Activated CD4-positive, alpha-beta T cell treated with anti-CD3 and anti-CD28 coated beads, Interleukin-2, amount 50 U/mL, for 24 hours (primary cell): ENCODE measurements at places on chromosomes 16 and 17.

DNA sequence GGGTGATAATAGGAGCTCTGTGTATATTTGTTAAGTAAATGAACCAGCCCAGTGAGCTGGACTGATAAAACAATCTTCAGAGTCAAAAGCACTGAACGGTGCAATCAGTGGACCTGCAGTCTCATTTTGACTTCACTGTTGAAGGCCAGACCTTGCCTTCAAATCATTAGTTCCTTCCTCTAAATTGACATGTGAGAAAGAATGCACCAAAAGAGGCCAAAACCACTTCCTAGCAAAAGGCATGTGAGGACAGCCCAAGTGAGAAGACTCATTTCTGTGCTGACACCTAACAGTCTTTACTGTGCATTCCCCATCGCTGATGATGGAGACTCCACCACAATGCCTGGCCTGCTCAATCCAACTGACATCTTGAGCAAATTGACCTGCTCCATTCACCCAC, 10.6 kb downstream of the GTF3C1 start:
- no peak for DNase-seq

DNA sequence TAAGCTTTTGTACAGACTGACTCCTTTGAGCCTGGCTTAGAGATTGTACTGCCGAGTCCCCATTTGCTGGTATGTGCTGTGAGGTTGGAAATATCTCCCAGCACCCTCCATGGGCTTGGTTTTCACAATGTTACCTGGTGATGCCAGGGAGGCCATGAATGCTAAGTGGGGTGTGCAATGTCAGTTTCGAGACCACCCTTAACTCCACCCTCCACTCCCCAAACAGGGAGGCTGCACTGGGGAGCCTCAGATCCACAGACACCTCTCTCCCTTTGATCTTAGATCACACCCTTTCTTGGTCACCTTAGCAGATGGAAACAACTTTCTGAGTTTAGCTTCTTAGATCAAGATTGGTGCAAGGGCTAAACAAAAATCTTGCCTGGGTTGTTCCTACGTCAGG, 28.6 kb upstream of the PIK3R6 start:
- no peak for DNase-seq

GRCh38 chr17:73091410-73091769, 1.1 kb downstream of the SLC39A11 start:
- no peak for DNase-seq

- no peak for DNase-seq
Measured at GRCh38 chr16:3952737-3953131, 72.2 kb upstream of the CREBBP start.

DNA sequence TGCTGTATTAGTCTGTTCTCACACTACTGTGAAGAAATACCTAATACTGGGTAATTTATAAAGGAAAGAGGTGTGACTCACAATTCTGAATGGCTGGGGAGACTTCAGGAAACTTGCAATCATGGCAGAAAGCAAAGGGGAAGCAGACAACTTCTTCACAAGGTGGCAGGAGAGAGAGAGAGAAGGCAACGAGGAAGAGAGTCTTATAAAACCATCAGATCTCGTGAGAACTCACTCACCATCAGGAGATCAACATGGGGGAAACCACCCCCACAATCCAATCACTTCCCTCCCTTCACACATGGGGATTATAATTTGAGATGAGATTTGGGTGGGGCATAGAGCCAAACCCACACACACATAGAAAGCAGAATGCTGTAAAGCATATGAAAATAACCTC, 896.2 kb downstream of the CDH11 start:
- DNase-seq, result no peak

- no peak for DNase-seq
Measured at GRCh38 chr17:78476973-78477372, 98.5 kb downstream of the PGS1 start.

DNA sequence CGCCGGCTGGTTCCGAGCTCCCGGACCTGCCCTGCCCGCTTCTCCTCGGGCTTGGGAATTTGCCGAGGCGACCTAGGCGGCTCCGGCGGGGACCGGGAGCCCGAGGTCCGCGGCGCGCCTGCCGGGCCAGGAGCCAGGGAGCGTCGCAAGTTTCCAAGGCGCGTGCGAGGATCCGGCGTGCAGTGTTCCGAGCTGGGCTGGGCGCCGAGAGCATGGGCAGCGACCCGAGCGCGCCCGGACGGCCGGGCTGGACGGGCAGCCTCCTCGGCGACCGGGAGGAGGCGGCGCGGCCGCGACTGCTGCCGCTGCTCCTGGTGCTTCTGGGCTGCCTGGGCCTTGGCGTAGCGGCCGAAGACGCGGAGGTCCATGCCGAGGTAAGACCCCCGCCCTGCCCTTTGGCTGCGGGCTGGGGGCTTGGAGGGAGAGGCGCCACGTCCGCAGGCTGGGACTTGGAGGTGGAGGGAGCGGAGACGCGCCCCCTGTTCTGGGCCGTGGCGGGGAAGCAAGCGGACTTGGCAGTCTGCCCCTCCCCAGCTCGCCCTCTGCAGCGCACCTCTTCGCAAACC, 668 bp downstream of the MMP15 start:
- DNase-seq, result no peak

DNA sequence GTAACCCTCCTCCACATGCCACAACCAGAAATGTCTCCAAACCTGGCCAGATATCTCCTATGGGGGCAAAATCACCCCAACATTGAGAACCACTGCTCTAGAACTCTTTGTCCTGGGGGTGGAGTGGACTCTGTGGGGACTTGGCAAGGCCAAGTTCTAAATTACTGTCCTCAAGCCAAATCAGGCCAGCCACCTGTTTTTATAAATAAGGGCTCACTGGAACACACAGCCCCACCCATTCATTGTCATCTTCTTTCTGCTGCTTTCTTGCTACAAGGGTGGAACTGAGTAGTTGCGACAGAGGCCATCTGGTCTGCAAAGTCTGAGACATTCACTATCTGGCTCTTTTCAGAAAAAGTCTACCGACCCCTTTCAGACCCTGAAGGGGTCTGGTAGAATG, 26.8 kb upstream of the TMEM220 start:
- no peak for DNase-seq

DNA sequence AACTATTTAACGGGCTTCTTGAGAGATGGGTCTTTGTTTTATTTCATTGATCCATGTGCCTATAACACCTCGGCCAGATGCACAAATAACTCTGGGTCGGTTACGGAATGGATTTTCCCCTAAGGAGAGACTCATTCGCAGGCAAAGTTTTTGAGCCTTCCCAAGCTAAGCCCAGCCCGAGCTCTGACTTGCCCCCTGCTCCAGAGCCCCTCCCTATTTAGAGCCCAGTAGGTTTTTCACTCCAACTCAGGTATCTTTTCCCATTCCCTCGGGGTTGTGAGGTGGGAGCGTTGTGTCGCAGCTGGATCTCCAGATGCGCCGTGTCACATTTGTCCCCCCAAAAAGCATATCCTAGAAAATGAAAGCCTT, 812 bp upstream of the MYOCD start:
- no peak for DNase-seq

- no peak for DNase-seq
Measured at GRCh38 chr17:78144147-78144719, 2.0 kb upstream of the C17orf99 start.

DNA sequence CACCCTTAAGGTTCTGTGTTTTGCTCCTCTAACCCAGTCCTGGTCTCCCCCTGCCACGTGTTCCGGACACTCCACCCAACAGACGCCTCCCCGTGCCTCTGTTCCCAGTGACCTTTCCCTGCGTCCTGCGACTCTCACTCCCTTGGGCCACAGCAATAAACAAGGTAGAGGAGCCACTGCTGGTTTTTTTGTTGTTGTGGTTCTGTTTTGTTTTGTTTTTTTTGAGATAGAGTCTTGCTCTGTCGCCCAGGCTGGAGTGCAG, 3.7 kb upstream of the NPW start:
- DNase-seq, result no peak

DNA sequence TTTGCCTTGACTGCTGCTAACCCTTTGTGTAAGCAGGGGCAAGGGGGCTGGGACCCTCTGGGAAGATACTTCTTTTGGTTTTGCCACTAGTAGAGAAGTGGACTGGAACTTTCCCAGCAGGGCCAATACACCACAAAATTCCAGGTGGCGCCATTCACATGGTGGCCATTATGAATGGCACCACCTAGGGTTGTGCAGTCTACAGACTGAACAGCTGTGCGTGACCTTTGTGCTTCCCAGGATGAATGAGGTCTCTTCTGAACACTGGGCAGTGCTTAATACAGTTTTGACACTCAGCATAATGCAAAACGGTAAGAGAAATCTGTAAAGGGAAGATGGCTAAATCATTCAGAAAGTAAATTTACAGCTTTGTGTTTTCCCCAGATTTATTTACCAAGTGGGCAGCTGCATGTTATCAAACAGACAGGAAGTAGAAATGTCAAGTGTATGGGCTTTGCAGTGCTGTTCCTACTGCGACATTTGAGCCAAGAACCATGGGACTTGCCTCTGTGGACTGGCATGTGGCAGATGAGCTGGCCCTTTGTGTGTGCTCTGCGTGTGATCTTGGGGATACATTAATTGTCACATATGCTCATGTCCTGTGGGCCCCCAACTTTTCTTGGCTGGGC, 9.2 kb downstream of the SYT17 start:
- no peak for DNase-seq

GRCh38 chr17:66386498-66387351, 84.3 kb downstream of the PRKCA start:
- no peak for DNase-seq

GRCh38 chr17:2282297-2282873, 21.2 kb downstream of the SMG6 start:
- DNase-seq, result no peak

- DNase-seq, result peak; percentile 14
Measured at GRCh38 chr16:10256784-10257641, 74.8 kb upstream of the GRIN2A start.

DNA sequence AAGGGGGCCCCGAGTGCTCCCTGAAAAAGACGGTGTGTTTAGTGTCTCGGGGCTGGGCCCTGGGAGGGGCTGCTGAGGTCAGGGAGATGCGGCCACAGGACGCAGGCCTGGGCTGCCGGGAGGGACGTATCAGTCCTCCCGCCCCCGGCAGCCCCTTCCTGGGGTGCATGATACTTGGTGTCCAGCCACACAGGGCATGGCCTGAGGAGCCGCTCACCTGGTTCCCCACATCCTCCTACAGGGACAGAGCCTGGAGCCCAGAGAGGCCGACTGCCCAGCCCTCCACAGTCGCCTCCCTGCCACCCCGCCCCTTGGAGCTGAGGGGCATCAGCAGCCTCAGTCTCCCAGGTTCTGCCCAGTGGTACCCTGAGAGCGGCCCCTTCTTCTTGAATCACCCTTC, 12.0 kb upstream of the DEF8 start:
- no peak for DNase-seq
